NCI-H1694 (cell line): ENCODE measurements at places on chromosomes 1 and 21.

- DNase-seq: no peak
Observed at GRCh38 chr1:38558500-38559445, 300.8 kb downstream of the RRAGC start.

GRCh38 chr1:180343921-180344769, 114.1 kb downstream of the LHX4 start:
- DNase-seq: peak; percentile 78

GRCh38 chr1:48596046-48596445, 124.0 kb upstream of the SPATA6 start:
- DNase-seq: no peak

GRCh38 chr1:92822879-92823278, 9.0 kb upstream of the RPL5 start:
- DNase-seq: no peak

DNA sequence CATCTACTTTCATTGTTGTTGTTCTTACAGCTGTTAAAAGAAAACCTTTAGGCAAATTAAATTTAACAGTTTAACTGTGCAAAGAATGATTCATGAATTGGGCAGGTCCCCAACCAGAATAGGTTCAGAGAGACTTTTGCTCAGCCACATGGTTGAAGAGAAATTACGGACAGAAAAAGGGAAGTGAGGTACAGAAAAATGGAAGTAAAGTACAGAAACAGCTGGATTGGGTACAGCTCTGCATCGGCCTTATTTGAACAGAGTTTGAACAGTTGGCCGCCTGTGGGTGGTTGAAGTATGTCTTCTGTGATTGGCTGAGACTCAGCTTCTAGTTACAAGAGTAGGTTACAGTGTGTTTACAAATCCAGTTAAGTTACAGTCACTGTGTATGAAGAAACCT, 210.1 kb downstream of the FGGY start:
- DNase-seq: no peak

GRCh38 chr1:117512728-117513321, 93.0 kb upstream of the TENT5C start:
- DNase-seq: peak; percentile 27

DNA sequence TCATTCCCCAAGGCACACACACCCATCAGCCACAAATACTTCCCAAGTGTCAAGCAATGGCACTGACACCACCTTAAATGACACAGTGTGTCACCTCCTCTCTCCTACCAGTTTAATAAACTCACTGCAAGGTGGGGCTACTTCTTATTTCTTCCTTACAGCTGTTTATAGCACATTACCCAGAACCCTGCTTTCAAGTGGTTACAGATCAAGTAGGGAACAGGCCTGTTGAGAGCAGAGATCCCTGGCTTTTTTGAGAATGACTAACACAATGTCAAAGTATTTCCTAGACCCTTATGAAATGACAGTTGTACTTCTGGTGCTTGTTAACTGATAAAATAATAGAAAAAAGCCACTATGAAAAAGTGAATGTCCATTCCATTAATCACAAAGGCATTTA, 19.8 kb downstream of the ZBTB17 start:
- no peak for DNase-seq

- DNase-seq: no peak
Observed at GRCh38 chr21:32472890-32473765, 60.6 kb downstream of the EVA1C start.

DNA sequence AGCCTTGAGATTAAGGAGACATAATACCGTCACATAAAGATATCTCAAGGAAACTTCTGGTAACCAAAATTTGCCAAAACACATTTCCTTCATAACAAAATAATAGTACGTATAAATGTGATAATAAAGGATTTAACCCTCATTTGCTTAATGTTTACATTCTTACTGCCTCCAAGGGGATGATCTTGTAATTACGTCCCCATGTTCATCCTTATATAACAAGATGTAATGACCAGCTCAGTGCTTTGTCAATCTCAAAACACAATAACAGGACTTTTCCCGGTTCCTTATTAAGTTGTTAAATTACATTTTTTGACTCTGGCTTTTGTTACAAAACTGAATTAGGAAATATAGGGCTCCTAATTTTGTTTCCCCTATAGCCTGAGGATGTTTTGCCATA, 41.3 kb upstream of the UHMK1 start:
- no peak for DNase-seq

- peak; percentile 90 for DNase-seq
Observed at GRCh38 chr1:230896779-230897178, 28.5 kb upstream of the C1orf198 start.

GRCh38 chr1:43832998-43833397, 100.6 kb upstream of the ARTN start:
- DNase-seq: no peak

GRCh38 chr1:68495968-68496679, 758 bp downstream of the DEPDC1 start:
- DNase-seq: peak; percentile 11

DNA sequence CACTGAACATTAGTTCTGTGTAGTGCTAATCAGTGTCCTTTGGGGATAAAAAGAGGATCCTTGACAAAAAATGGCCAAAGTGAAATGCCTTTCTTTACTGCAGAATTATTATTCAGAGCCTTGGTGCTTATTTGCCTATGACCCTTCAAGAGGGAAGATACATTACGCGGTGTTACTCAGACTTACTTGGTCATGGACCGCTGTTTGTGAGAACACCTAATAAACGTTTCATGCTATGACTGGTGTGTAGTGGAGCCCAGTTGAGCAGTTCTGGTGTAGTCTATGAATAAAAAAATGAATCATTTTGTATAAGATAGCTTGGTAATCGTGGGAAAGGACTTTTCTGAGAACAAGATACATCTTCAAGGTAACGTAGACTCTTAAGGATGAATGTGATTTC, 8.3 kb downstream of the NFYC start:
- DNase-seq: no peak

DNA sequence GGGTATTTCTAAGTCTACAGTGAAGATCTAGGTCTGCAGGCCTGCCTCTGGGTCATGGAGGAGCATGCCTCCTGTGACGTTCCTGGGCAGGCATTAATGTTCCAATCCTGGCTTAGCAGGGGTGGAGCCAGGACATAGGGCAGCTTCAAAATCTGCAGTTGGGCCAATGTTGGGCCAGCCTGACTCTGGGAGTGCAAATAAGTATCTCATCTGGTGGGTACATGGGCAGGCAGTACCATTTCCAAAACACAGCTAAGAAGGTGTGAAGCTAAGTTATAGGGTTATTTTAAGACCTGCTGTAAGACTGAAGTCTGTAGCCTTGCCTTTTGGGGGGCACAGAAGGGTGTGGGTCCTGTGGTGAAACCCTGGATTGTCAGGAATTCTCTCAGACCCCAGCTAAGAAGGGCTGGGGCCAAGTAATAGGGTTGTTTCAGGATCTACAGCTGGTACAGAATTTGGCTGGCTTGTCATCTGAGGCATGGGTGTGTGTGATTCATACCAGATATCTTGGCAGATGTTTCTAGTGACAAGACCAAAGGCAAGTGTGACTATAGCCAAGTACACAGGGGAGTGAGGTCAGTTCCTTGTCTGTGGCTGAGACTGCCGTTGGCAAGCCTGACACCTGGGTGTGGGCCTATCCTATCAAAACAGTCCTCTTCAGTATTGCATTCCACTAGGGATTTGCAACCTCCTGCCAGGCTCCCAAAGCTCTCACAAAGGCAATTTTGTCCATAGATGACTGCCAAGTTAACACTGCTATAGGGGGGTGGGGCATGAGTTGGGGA, 468.7 kb upstream of the B3GALT2 start:
- DNase-seq: no peak

GRCh38 chr21:20739421-20739820, 258.8 kb upstream of the NCAM2 start:
- peak; percentile 3 for DNase-seq

DNA sequence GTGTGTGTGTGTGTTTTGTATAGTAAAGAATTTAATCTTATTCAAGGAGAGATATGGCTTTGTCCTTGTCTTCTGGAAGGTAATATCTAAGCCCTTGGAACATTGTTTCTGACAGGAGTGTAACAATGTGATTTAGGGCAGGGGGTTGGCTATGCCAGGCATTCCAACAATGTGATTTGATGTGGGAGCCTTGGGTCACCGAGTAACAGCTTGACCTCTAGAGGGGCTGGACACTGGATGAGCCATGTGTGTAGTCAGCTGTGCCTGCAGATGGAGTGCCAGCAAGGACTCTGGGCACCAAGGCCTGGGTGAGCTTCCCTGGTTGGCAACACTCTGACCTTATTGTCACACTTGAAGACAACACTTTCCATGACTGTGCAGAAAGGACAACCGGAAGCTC, 336.1 kb upstream of the ZP4 start:
- DNase-seq: no peak

DNA sequence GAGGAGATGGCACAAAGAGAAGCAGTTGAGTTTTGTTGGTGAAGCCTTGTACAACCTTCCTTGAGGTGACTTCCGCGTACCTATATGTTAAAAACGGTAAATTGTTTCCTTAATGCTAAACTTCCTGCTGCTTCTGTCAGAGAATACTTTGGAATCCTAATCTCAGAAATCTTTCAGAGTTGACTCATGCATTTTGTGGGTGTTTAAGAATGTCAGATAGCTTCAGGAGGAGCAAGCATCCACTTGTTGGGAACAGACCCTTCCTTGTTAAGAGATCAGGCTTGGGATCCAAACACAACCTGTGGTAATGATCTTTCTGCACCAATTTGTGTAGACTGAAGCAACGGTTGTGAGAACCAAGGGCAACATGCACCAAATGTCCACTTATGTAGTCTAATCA, 29.5 kb downstream of the AK4 start:
- DNase-seq: no peak

GRCh38 chr1:99935534-99935933, 34.3 kb upstream of the SLC35A3 start:
- no peak for DNase-seq

DNA sequence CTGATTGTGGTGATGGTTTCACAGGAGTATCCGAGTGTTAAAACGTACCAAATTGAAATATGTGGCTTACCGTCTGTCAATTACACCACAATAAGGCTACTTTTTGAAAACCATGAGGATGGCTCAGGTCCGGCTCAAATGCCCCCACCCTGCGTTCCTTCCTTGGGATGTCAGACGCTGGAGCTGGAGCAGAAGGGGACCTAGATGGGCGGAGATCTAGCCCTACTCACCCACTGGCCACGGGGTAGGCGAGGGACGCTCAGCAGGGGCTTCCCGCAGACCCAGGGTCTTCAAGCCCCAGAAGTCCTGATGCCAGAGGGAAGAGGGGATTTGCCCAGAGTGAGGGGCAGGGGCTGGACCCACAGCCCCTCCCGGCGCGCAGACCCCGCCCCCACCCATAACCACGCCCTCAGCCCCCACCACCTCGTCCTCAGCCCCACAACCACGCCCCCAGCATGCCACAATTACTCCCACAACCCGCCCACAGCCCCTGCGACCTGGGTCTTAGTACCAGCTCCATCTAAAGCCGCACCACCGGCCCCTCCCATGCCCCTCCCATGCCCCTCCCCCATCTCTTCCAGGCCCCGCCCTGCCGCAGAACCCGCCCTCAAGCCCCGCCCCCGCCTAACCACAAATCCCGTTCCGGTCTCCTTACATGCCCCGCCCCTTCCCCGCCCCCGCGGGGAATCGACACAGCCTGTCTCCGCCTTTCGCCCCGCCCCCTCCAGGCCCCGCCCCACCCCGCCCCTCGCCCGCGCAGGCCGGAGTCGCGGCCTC, at the start of gene LRRC3:
Gene LRRC3, plus strand, starts transcription at position 764 of the 777 bp plus-strand sequence. CDS start 1,135 bp downstream, outside the sequence.
- peak; percentile 64 for DNase-seq

GRCh38 chr1:214525535-214526019, 25.8 kb downstream of the PTPN14 start:
- no peak for DNase-seq

GRCh38 chr1:212531796-212532195, 76.8 kb upstream of the ATF3 start:
- no peak for DNase-seq

DNA sequence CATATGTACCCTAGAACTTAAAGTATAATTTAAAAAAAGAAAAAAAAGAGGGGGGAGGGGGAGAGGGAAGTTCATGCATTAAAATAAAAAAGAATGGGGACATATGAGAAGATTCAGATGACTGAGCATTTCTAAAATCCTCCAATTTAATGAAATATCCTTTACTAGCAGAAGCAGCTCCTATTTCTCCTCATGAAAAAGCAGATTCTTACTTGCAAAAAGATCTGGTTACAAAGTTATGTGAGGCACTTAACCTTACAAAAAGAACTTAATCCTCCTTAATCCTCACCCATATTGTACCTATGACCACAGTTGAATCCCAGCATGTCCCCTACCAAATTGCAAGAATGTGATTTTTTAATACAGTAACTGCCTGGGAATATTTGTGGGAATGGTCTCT, 298.5 kb downstream of the SRGAP2C start:
- no peak for DNase-seq

- no peak for DNase-seq
Observed at GRCh38 chr1:25210728-25211127, 21.6 kb downstream of the SYF2 start.

GRCh38 chr1:42886800-42887199, 40.4 kb downstream of the ZNF691 start:
- no peak for DNase-seq

- peak; percentile 10 for DNase-seq
Observed at GRCh38 chr1:37177230-37177864, 143.0 kb upstream of the GRIK3 start.

GRCh38 chr1:199352351-199352750, 675.2 kb upstream of the NR5A2 start:
- no peak for DNase-seq

DNA sequence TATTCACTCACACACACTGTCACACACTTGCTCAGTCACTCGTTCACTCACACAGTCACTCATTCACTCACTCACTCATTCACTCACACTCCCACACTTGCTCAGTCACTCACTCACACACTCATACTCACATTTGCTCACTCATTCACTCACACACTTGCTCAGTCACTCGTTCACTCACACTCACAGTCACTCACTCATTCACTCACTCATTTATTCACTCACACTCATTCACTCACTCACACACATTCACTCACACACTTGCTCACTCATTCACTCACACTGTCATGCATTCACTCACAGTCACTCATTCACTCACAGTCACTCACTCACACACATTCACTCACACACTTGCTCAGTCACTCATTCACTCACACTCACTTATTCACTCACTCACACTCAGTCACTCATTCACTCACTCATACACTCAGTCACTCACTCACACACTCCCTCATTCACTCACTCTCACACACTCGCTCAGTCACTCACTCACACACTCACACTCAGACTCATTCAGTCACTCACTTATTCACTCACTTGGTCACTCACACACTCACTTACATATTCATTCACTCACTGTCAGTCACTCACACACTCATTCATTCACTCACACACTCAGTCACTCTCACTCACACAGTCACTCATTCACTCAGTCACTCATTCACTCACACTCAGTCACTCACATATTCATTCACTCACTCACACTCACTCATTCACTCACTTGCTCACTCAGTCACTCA, 167.0 kb upstream of the C1orf174 start:
- no peak for DNase-seq

GRCh38 chr1:94456736-94457135, 38.5 kb downstream of the ABCD3 start:
- DNase-seq: no peak
